ENCODE measurements at places on chromosomes 7 and 10. TPM values are rescaled to one million over a fixed set of nuclear protein-coding genes. Genes with fewer than 3 reads are reported as not detected.

DNA sequence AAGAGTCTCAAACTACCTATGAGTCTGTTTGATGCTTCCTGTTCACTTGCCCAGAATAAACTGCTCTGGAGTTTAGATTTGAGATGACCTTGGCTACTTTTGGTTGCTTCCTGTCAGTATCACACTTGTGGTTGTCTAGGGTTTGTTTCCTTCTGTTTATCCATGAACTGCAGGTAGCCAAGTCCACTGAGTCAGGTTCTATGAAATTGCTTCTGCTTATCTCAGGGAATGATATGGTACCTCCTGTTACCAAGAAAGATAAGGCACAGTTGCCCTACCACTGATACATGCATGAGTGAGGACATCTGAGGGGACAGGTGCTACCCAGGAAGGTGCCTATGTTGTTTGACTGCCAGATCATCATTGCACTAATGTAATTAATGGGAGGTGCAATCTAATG is 15.8 kb upstream of the EEPD1 start:
- DNase-seq, result no peak

DNA sequence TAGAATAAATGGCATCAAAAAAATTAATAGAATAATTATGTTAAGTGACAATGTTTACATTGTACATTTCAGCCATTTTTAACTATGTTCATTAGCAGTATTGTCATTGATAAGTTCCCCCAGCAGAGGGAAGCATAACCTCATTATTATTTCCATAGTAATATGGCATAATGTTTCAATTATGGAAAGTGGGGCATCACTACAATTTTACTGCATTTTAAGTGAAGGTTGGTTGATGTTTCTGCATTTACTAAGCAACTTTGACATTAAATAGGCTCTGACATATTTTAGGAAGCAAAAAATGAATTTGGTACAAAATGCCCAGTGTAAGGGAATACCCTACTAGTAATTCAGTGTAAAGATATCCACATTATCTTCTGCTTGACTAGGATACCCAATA is 218.3 kb downstream of the SEMA3A start:
- DNase-seq, result no peak

GRCh38 chr7:81430761-81431160 is 339.1 kb downstream of the HGF start:
- no peak for DNase-seq

Gene OR6V1
- total RNA-seq, result not detected

Gene CDC14C
- not detected for total RNA-seq

GRCh38 chr7:6476596-6477317 is 29.0 kb upstream of the DAGLB start:
- DNase-seq, result no peak

DNA sequence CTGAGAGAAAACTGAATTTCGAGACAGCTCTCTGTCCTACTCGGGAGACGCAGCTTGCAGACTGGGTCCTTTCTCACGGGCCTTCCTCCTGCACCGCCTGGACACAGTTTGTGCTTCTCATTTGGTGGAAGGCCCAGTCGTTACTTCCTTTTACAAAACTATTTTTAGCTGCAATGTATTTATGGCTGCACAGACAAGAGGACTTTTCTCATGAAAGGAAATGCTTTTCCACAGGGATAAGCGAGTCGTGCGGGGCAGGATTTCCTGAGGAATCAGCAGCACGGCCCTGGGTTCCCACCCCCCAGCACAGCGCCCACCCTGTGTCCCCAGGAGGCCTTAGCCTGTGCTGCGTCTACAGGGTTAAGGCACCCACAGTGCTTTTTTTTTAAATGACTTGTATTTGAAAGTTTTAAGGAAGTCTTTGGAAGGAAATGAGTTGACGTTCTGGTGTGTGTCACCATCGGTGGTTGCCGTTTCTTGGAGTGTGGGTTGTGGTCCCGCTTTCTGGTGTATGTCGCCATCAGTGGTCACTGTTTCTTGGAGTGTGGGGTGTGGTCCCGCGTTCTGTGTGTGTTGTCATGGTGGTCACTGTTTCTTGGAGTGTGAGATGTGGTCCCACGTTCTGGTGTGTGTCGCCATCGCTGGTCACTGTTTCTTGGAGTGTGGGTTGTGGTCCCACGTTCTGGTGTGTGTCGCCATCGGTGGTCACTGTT is 50.9 kb downstream of the INPP5A start:
- no peak for DNase-seq

DNA sequence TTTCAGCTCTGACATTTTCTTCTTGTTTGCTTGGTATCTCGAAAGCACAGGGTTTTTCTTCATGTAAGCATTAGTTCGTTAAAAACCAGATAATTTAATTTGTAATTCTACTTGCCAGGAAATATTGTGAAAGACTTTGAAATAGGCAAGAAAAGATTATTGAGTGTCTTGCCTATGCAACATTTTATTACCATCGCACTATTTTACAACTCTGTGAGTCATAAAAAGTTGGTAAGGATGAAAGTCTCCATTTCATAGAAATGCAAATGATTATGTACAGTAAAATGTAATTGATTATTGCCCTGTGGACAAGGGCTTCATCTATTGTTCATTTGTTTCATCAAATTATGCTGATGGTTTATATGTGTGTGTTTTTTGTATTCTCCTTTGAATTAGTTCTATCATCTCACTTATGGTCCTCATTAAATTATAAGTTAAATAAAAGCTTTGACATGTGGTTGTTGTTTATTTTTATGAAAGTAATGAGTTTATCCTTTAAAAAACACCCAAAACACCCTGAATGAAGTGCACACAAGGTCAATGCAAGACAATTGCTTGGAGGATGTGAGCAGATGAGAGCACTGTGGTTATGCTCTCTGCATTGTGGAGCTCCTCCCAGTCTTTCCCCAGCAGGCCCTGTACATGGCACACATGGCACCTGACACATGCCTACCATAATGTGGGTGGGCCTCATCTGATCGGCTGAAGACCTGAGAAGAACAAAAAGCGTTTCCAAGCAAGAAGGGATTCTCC is 230.8 kb downstream of the CXCL12 start:
- DNase-seq, result no peak

Gene VAX1
- not detected for total RNA-seq

GRCh38 chr7:128887169-128888038 is 23.1 kb downstream of the KCP start:
- DNase-seq, result no peak

DNA sequence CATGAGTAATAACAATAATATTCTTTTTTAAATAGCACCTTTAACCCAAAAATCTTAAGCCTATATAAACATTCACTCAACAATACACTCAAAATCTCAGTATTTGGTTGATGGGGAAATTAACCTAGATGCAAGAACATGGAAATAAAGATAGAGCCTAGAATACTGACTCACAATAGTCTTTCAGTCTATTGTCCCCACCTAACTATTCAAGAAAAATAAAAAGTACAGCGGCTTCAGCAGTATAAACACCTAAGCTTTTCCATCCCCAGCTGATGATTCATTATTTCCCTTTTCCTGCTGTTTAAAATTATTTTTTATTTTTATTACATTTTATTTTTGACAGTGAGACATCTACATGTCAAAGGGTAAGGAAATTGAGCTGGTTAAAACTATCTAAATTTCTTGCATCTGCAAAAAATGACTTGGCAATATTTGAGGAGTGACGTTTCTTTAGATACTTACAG is 201.4 kb downstream of the FZD1 start:
- DNase-seq, result no peak

DNA sequence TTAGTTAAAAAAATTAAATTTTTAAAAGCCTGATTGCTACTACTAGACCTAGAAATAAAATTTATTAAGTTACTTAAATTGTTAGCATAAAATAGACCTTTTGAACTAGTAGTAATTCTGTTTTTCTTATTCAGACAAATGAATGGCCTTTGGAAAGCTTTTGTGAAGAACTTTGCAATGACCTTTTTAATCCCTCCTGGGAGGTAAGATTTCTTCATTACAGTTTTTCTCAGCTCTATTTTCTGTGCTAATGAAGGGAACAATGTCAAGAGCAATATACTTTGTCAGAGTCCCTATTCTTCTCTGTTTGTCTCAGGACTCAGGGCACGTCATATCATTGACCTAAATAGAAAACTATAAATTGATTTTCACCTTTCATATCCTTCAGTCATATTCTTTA is 33.5 kb downstream of the BTAF1 start:
- DNase-seq, result no peak

Gene CCDC172
- total RNA-seq, result not detected

Gene RNF32
- total RNA-seq, result 1.9 TPM
